ENCODE measurements at places on chromosomes 11 and 22.
A peak's percentile ranks its signal among the peaks of the same experiment; 100 is the strongest.

DNA sequence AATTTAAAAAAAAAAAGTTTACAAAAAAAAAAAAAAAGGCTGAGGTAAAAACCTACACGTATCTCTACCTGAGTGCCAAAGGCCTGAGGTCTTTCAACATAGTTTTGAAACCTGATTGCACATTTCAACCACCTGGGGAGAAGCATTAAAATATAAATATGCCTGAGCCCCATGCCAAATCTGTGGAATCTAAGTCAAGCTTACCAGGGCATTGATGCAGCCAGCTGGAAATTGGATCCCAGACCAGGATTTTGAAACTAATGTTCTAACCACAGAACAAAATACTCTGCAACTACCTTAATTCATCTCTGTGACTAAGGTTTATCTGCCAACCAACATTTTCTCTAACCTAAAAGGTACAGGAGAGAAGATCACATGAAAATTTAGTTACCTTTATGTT is 38.8 kb upstream of the CHRNA10 start:
- DNase-seq: no peak

DNA sequence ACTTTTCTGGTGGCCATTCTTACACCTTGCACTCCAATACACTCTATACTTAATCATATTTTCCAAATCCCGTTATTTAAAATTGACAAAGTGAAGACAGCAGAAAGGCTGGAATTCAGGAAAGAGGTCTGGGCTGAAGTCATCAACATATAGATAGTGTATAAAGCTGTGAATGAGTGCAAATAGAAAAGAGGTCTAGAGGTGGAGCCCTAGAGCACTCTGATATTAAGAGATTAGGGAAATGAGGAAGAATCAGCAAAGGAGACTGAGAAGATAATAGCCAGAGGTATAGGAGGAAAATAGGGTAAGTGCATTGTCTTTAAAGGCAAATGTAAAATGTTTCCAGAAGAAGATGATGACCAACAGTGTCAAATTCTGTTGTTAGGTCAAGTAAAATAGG is 7.9 kb downstream of the CTR9 start:
- DNase-seq: no peak

DNA sequence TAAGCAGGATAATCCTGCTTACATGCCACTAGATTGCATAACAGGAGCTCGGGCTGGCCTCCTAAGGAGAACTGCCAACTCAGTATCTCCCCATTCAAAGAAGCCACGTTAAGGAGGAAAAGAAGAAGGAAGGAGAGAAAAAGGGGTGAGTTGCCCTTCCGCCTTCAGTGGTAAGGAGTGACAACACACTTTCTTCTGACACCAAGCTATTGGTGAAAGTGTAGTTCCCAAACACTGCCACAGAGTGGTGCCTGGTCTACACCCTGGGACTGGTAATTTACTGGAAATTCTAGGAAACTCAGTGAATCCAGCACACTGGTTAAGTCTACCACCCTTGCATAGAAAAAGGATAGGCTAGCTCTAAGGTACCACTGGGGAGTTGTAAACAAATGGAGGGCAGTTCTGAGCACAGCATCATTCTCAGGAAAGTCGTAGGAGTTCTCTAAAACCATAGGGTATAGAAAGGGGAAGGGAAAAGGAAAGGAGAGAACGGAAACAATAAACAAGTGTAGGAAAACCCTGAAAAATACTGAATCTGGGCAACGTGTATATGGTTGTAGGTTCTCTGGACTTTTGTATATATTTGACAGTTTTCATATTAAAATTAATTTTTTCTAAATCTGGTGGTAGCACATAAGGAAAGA is 58.2 kb downstream of the RRAS2 start:
- DNase-seq: no peak

DNA sequence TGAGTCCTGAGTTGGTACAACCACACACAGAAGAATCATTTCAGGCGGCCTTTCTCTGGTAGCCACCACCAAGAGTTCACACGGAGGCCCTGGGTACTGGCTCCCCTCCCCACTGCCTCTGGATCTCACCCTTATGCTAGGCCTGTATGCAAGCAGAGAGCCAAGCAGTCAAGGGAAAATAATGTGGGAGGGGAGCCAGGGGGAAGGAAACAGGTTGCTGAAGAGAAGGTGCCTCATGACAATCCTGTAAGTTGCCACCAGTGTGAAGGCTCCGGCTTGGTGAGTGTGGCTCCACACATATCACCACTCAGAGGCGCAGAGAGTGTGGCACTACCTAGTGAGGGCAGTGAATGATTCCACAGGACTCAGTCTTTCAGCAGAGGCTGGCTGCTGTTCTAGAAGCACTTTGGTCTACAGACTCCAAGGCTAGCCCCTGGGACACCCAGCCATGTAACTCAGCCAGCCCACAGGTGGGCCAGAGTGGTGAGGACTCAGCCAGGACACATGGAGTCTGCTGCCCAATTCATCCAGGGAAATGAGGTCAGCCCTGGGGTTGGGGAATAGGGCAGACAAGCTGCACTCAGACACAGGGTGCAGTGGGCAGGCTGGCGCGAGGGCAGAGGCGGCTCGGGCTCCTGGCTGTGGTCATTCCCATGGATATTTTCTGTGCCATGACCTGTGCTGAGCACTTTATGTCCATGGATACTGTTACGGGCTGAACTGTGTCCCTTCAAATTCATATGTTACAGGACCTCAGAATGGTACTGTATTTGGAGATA is 49.0 kb upstream of the SERPIND1 start:
- DNase-seq: no peak

- DNase-seq: no peak
Observed at GRCh38 chr22:41914611-41915034, 251 bp downstream of the SHISA8 start.

GRCh38 chr22:39900306-39901227 is at the start of gene GRAP2:
Gene GRAP2 (plus strand): TSS chr22:39901084. CDS start chr22:39947107, 46,023 bp downstream.
- DNase-seq: no peak

DNA sequence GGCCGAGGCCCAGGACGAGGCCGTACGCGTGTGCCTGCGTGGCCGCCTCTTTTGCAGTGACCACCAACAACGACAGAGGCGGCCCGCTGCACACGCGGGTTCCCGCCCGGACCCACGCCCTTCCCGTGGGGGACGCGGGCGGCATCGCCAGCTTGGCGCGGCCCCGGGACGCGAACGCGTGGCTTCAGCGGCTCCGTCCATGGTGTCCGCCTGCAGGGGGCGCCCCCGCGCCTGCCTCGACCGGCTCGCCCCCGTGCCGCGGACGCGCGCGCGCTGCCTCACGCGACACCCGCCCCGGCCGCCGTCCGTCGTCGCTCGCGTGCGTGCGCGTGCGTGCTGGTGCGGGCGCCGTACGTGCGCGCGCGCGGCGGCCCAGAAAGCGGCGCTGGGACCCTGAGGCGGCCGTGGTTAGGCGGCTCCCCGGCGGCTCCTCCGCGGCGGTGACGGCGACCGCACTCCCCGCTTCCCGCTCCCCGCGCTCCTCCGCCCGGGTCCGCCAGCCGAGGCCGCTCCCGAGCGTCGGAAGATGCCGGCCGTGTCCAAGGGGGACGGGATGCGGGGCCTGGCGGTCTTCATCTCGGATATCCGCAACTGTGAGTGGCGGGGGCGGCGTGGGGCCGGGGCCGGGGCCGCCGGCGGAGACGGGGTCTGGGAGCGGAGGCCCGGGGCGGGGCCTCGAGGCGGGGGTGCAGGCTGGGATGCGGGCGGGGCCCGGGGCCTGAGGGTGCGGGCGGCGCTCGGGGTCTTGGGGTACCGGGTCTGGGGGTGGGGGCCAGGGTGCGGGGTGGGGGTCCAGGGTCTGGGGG is at the start of gene AP2A2:
Gene AP2A2 (plus strand): TSS at position 375 of the 806 bp plus-strand sequence. CDS start 152 bp downstream, at position 527.
- DNase-seq: no peak

DNA sequence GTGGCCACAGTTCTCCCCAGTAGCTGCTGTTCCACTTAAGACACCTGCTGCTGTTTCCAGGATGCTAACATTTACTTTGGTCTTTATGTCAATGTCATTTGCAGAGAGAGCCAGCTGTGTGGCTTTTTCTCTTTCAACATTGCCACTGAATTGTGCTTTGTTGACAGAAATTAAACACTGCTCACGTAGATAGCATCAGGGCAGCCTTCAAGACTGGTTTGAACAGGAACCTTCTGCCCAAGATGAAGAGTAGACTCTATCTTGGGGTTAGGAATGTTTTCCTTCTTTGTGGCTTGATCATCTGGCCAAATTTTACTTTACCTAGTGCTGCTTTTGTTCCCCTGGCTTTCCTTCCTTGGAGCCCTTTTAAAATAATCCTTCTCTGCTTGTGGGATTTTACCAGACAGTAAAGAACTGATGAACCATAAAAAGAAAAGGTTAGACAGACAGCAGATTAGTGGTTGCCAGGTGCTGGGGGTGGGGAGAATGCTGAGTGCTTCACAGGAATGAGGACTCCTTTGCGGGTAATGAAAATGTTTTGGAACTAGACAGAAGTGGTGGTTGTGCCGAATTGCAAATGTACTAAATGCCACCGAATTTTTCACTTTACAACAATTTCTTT is 22.7 kb upstream of the XBP1 start:
- peak; percentile 72 for DNase-seq

- DNase-seq: no peak
Observed at GRCh38 chr11:64776425-64776824, 1.9 kb downstream of the SF1 start.

GRCh38 chr11:819943-820649 is 1.4 kb downstream of the PNPLA2 start:
- DNase-seq: no peak

DNA sequence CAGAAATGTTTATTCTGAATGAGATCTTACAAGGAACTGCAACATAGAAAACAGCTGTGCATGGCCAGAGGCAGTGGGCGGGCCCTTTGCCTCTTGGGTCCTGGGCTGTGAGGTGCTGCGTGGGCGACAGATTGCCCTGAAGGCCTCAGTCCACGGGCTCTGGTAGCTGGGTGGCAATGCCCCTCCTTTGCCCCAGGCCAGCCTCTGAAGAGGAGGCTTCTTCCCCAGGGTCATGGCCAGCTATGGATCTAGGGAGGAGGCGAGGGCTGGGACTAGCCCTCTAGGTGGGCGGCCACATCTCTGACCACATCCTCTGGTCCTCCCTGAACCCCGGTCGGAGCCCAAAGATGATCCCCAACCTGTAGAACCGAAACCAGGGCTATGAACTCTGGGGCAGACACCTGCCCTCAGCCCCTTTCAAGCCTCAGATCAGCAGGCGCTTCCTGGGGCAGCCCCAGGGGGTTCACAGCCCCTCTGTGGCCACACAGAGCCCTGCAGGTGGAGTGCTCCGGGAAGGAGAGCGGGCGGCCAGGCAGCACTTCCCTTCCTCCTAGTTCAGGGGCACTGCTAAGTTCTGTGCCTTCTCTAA is 6.6 kb upstream of the CDC42BPG start:
- DNase-seq: no peak

DNA sequence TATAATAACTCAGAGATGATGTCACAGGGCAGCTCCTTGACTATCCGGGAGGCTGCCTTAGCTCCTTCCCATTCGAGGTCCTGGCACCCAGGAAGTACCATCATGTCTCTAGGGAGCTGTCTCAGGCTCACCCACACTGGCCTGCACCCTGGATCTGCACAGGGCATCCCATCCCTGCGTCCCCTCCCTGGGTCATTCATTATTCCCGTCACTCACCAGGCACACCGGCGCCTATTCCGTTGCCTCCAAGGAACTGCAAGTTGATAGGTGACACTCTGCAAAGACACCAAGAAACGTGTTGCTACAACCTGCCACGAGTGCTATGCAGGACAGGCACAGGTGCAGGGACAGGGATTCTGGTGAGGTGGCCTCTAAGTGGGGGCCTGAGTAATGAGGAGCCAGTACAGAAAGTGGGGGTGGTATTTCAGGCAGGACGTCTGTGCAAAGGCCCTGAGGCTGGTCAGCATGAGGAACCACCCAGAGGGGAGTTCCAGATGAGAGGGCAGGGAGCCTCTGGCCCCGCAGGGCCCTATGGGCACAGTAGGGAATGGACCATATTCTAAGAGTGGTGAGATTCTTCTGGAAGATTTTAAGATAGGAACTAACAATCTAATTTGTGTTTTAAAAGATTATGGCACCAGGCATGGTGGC is 71.6 kb upstream of the SHANK2 start:
- no peak for DNase-seq

- DNase-seq: no peak
Observed at GRCh38 chr22:50523806-50524675, 1.4 kb downstream of the SCO2 start.

GRCh38 chr22:42747701-42748513 is 27.2 kb upstream of the A4GALT start:
- DNase-seq: no peak

DNA sequence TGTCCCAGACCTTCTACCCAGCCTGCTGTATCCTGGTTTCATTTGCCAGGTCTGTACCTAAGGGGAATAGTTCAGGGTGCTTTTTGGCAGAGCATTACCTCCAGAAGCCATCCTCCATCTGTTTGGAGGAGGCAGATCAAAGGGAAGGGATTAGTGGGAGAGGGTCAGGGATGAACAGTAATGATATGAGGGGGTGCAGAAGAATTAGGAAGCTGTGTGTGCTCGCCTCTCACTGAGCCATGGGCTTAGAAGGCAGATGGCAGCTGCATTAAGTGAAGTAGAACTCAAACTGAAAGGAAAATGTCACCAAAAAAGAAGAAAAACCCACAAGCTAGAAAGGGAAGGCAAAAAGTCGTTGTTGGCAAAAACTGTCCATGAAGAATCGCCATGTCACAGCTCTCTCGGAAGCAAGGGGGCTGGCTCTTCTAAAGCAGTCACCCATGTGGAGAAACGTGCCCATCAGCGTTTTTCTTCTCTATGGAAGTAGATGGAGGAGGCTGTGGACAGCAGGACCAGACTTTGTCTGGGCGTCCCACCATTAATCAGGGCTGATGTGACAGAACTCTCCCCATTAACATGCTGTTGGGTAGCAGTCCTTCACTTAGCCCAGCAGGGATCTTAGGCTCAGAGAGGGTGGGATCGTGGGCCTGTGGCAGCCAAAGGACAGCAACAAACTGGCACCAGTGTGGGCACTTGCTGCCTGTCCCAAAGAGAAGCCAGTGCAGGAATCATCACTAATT is 46.8 kb downstream of the CEP164 start:
- no peak for DNase-seq

DNA sequence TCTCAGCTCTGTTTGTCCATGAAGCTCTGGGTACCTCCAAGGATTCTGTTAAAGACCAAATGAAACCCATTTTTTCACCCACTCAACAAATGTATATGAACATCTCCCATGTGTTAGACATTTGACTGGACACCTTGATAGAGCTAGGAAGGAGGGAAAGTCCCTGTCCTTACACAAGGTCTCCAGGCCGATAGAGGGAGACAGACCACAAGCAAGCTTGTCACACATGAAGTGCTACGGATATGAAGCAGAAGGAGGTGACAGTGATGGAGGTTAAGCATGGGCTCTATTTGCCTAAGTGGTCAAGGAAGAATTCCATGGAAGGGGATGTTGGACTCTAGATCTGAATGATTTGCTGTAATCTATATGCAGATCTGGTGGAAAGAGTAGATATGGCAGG is 138.5 kb downstream of the MYO18B start:
- DNase-seq: no peak

DNA sequence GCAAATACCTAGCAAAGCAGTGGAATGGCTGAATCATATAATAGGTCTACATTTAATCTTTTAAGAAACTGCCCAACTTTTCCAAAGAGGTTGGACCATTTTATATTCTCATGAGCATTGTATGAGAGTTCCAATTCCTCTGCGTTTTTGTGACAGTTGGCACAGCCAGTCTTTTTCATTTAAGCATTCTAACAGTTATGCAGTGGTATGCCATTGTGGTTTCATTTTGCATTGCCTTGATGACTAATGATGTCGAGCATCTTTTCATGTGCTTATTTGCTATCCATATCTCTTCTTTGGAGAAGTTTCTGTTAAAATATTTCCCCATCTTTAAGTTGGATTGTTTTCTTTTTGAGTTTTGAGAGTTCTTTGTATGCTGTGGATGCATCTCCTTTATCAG is 38.7 kb downstream of the EIF3F start:
- no peak for DNase-seq

Measured in NCI-H1436 treated with DMSO at 0.1 percent for 48 hours (cell line).